Kidney (tissue), 22 donors: ENCODE measurements at places on chromosomes 5 and 9. TPM values are rescaled to one million over a fixed set of nuclear protein-coding genes. Genes with fewer than 3 reads are reported as not detected.

ADAMTS12 gene
- polyA plus RNA-seq, result 0.75 TPM

PCDHGC4 gene
- polyA plus RNA-seq, result not detected

ARHGEF37 gene
- polyA plus RNA-seq, result 6.9 TPM

ACTBL2 gene
- polyA plus RNA-seq, result not detected

ANKS6 gene
- polyA plus RNA-seq, result 22.0 TPM

TEK gene
- polyA plus RNA-seq, result 16.1 TPM

RBM18 gene
- 17.5 TPM for polyA plus RNA-seq

GADD45G gene
- polyA plus RNA-seq, result 48.4 TPM

RNF183 gene
- 8.1 TPM for polyA plus RNA-seq
